ENCODE measurements at places on chromosomes 11 and 22.

DNA sequence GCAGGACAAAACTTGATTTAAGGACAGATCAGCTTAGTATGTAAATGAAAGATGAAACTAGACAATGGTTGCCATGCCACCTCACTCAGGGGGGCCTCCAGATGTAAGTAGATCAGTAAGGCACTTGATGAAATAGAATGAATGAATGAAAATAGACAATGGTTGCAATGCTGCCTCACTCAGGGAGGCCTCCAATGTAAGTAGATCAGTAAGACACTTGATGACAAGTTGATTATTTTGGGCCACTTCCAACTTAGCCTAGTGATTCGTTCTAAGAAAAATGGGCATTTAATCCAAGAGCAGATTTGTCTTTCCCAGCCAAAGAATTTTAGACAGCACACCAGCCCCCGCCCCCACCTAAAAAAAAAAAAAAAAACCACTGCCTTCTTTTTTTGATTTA is 19.2 kb upstream of the SLC5A12 start:
- DNase-seq, result peak; percentile 5

GRCh38 chr11:35138943-35139721 is at the start of gene CD44:
CD44 (plus strand) TSS chr11:35139171; CDS start chr11:35139304, 133 bp downstream.
- peak; percentile 91 for DNase-seq

DNA sequence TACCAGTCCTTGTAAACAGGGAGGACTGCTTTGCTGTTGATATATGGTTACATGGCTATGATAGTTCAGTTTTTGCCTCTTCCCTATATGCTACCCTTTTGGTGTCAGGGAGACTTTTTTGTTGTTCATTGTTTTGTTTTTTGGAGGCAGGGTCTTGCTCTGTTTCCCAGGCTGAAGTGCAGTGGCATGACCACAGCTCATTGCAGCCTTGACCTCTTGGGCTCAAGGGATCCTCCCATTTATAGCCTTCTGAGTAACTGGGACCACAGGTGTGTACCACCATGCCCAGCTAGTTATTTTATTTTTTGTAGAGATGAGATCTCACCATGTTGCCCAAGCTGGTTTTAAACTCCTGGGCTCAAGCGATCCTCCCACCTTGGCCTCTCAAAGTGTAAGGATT is 38.6 kb upstream of the SPTBN2 start:
- DNase-seq, result no peak

- no peak for DNase-seq
These were observed 483 bp upstream of the HYLS1 start for GRCh38 chr11:125886997-125887372.

DNA sequence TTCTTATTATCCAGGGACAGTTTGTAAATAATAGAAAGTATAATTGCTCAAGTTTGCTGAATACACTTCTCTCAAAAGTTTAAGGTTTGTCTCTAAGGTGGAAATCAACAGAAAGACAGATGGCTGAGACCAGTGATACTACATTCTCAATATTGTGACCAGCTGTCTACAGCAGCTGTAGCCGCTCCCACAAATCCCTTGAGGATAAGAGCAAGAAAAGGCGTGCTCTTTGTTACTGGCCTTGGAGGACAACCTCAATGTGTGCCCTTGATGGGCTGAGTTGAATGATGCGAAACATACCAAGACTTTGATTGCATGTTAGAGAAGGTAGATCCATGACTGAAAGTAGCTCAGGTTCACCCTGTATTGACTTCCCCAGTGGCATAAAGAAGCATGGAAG is 6.1 kb downstream of the OR6M1 start:
- DNase-seq, result no peak

DNA sequence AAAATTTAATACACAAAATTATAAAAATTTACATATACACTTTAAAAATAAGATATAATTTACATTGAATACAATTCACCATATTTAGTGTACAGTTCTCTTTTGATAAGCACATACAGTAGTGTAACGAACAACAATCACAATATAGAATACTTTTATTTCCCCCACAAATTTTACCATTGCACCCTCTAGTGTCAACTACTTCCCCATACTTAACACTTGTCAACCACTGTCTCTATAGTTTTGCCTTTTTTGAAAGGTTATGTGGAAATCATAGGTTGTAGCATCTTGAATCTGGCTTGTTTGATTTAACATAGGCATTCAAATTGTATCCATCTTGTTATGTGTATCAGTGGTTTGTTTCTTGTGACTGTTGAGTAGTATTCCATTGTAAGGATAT is 21.3 kb upstream of the PANX1 start:
- DNase-seq, result no peak

DNA sequence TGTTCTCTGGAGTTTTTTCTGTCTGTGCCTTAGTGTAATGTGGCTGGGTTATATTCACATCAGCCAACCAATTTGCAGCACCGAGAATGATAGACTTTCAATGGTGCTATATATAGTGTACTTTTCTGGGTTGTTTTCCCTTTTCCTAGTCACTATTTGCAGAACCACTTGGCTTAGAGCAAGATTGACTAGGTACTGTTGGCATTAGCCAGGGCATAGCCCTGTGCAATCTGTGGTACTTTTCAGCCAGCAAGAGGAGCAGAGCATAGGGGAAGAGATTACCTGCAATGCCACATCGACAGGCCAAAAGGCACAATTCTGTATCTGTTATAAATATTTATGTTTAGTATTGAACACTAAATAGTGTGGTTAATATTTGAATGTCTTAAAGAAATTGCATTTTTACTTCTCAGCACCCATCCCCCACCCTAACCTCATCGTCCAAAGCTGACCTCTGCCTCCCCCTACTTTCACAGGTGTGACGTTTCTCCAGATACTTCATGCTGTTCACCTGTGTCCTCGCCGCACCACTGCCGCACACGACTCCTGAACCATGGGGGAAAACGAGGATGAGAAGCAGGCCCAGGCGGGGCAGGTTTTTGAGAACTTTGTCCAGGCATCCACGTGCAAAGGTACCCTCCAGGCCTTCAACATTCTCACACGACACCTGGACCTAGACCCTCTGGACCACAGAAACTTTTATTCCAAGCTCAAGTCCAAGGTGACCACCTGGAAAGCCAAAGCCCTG is 51.4 kb downstream of the MICAL2 start:
- no peak for DNase-seq

DNA sequence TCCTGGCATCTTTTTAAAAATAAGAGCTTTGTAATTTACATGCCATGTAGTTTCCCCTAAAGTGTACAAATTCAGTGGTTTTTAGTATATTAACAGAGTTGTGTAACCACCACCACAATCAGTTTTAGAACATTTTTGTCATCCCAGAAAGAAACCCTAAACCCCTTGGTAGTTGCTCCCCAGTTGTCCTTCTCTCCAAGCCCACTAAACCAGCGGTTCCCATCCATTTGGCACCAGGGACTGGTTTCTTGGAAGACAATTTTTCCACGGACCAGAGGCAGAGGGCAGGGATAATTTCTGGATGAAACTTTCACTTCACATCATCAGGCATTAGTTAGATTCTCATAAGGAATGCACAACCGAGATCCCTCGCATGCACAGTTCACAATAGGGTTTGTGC is 22.6 kb downstream of the CABIN1 start:
- no peak for DNase-seq

- no peak for DNase-seq
These were observed 99.0 kb upstream of the NECTIN1 start for GRCh38 chr11:119828006-119828405.

- no peak for DNase-seq
These were observed 19.4 kb downstream of the SDHD start for GRCh38 chr11:112106070-112106469.

DNA sequence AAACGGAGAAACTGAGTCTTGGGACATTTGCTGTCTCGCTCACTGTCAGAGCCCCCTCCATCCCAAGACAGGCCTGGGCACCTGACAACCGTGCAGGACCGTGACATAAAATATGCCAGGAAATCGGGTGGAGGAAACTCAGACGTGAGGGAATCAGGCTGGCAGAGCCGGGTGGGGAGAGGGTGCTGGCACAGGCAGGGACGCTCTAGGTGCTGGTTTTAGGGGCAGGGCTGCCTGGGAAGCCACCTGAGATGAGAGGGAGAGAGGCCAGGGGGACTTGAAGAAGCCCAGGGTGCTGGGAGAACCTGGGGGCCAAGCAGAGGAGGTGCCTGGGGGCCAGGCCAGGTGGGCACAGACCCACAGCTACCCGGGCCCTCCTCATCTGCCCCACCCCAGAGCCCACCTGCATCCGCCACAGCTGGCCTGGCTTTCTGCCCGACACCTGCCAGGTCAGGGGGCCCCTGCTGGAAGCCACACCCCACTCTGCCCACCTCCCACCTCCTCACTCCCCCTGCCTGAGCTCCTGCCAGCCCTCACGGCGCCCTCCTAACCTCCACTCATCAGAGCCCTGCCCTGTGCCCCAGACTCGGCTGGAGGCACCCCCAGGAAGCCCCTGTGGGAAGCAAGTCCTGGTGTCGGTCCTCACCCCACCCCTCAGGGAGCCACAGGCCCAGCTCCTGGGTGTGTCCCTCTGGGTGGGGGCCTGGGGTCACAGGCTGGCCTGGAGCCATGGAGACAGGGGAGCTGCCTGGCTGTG is 27.3 kb upstream of the MUC5AC start:
- DNase-seq, result no peak

DNA sequence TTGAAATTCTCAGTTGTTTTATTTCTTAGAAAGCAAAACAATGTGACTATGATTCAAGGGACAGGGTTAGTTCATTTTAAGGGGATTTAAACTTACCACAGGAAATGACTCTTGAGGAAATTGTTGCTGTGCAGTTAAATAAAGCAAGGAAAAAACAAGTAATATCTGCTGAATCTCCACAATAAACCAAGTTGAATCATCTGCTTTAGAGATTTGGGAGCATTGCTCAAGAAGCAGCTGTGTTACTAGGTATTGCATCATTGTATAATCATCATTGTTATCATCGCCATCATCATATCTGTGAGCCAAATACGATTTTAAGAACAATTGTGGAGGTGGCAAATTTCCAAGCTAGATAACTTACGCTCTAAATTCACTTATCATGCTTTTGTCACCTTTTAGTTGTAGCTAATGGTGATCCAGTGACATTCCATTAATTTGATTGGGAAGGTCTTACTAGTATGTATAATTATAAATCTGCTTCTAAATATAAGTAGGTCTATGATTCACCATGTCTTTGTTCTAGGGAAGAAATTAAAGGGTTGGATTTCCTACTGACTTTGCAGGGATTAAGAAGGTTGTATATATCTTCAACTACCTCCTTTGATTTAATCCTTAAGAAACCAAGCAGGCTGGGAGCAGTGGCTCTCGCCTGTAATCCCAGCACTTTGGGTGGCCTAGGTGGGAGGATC is 19.9 kb downstream of the MMP10 start:
- DNase-seq, result peak; percentile 85

DNA sequence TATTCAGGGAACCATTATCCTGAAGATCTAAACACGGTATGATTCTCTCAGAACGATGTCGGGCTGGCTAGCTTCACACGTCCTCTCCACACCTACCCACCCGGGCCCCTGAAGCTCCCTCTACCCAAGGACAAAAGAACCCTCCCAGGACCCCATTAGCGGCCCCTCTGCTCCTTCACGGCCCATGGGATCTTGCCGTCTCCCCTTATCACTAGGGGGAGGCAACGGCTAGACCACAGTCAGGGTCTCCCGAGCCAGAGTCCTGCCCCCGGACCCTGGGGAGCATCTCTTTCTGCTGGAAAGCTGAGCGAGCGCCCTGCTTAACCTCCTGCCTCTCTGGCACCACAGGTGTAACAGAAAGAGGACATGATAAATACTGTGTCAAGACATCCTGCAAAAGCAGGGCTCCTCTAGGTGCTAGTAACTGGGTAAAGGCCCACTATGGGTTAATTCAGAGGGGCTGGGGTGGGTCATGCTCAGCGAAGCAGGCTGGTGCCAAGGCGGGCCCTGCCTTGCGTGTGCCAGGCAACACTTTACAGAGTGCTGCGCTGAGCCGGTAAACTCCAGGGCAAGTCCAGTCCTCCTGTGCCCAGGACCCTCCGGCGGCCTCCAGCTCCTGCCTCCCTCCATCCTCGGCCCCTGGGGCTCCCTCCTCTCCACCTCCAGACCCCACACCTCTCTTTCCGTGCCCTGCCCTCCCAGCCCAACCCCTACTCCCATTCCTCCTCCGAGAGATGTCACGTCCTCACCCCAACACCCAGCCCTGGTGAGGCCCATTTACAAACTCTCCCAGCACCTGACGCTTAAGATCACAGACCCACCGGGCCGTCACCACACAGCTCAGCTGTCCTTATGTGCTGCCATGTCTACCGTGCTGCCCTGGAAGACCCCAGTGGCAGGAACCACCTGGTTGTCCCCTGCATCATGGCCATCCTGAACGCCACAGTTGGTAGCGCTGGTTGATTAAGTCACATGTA is 3.0 kb downstream of the TOLLIP start:
- no peak for DNase-seq

- DNase-seq, result no peak
These were observed 3.1 kb downstream of the HMBS start for GRCh38 chr11:119087747-119088241.

DNA sequence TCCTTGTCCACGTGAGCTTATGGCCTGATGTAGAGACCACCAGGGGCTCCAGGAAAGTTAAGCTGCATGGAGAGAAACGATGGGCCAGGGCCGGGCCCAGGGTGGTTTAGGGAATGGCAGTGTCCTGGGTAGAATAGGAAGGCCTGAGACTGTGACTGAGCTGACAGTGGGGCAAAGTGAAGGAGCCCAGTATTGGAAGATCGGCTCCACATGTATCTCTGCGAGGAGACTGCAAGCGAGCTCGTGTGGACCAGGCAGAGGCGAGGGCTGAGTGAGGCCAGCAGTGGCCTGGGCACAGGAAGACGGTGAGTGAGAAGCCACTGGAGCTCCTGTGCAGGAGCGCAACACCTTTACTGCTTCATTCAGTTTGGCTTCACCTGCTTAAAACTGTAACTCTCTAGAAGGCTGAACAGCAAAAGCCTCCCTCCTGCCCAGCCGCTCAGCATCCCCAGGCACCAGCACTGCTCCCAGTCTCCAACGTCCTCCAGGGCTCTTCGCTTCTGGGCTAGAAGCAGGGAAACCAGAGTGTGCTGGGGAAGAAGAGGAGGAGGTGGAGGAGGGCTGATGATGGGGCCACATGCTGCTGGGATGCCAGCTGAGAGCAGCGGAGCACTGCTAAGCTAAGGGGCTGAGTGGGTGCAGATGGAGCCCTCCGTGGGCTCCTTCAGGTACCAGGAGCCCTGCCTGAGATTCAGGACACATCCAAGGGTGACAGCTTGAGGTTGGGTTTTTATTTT is 13.5 kb downstream of the TCIRG1 start:
- no peak for DNase-seq

DNA sequence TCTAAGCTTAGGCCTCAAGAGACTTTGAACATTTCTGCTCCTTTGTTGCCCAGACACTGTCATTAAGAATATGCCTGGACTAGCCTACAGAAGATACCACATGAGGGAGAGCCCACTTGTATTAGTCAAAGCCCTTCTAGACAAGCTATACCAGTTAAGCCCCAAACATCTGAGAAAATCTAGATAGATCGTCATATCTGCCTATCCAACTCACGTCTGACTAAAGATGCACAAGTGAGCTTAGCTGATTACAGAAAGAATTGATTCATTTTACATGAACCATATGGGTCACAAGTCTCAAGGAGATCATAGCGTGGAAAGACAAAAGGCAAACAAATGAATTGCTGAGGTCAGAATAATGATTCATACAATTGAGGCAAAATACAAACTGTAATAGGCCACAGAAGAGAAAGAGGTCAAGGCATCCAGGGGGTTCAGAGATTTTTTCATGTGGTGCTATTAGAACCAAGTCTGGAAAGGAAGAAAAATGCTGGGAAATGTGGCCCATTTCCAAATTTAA is 1155.5 kb upstream of the TENM4 start:
- no peak for DNase-seq

Measured in AG09319 (cell line).